ENCODE measurements at places on chromosomes 11 and 22.

DNA sequence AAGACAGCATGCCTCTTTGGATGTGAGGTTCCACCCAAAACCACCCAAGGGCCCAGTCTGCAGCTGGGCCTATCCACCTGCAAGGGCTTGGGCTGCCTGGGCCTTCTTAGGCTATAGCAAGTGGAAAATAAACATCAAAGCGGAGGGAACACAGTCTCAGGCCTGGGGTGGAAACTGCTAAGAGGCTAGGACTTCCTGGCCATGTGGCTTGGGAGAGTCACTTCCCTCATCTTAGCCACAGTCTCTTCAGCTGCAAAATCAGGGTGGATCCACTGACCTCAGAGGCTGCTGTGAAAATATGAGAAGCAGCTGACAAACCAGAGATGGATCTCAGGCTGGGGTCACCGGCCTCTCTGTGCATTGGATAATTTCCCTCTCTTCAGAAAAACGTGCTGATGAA is 30.6 kb upstream of the TFIP11 start:
- DNase-seq: no peak

- no peak for DNase-seq
Measured at GRCh38 chr11:64726211-64726641, 3.2 kb upstream of the NRXN2 start.

- no peak for DNase-seq
Measured at GRCh38 chr11:113351068-113351450, 36.5 kb upstream of the ANKK1 start.

GRCh38 chr22:41417622-41418390 is 28.8 kb downstream of the TOB2 start:
- DNase-seq: no peak

DNA sequence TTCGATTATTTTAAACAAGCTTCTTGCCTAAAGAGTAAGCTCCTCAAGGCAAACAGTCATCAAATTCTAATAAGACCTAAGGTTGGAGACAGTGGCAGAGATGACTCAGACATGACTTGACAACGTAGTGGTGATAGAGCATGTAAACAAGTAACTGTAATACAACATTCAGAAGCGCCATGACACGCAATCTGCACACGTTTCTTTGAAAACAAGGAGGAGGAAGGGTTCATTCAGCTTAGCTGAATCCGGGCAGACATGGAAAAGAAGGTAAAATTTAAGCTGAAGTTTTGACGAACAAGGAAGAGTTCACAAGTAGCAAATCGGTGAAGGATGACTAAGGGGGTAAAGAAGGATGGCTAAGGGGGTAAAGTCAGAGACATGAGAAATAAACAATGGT is 152.4 kb upstream of the ZC3H12C start:
- no peak for DNase-seq

- no peak for DNase-seq
Measured at GRCh38 chr11:91081440-91082043, 858.7 kb upstream of the CHORDC1 start.

- no peak for DNase-seq
Measured at GRCh38 chr22:24871611-24872205, 65.7 kb downstream of the SGSM1 start.

- DNase-seq: no peak
Measured at GRCh38 chr11:62614275-62614674, 1.2 kb downstream of the ROM1 start.

GRCh38 chr11:60378354-60378753 is at the start of gene MS4A7:
MS4A7 (plus strand) TSS chr11:60378532; CDS start chr11:60383142, 4,610 bp downstream.
- DNase-seq: no peak

- no peak for DNase-seq
Measured at GRCh38 chr11:35065566-35065965, 73.4 kb upstream of the CD44 start.

DNA sequence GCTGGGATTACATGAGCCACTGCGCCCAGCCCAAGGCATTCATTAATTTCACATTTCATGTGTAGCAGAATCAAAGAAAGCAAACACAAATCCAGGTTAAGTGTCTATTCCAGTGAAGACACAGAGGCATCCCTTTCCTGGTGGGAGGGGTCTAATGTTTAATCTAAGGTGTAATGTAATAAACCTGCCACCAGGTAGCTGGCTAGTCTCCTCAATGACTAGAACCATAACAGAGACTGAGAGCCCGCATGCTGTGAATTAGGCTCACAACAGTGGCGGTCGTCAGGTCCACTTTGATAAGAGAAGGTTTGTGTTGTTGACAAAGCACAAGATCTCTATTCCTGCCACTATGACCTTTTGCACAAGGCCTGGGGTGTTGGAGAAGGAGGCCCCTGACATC is 64.2 kb upstream of the ADA2 start:
- no peak for DNase-seq

DNA sequence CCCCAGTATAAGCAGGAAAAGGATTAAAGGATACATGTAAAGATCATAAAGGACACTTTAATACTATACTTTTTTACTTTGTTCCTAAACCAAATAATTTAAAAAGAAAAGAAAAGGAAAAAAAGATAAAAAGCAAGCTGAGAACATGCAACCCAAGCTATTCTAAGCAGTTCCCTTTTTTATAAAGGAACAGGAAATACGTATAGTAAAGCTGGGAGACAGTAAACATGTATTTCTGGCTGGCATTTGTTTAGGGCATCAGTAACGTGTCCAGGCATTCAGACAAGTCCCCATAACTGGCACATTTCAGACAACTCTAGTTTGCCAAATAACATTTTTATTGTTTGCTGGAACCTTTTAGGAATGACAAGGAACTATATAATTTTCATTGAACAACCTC is 24.9 kb downstream of the BCO2 start:
- no peak for DNase-seq

DNA sequence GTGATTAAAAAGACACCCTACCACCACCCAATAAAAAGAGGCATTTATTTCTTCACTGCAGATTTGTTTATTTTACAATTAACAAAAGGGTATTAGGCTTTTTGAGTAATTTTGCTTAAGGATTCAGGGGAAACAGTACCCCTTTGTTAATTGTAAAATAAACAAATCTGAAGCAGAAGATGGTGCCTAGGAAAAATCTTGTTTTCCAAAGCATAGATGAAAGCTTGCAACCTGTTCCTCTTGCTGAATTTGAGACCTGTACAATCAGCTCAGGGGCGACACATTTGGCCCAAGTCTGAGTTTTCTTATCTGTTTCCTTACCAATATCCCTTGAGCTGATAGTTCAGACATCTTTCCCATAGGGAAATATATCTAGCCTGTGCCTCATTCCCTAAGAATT is 171.9 kb downstream of the GRIA4 start:
- DNase-seq: no peak

GRCh38 chr22:39661842-39662685 is 91.5 kb downstream of the CACNA1I start:
- no peak for DNase-seq

- no peak for DNase-seq
Measured at GRCh38 chr11:2867722-2868505, 17.7 kb downstream of the CDKN1C start.

DNA sequence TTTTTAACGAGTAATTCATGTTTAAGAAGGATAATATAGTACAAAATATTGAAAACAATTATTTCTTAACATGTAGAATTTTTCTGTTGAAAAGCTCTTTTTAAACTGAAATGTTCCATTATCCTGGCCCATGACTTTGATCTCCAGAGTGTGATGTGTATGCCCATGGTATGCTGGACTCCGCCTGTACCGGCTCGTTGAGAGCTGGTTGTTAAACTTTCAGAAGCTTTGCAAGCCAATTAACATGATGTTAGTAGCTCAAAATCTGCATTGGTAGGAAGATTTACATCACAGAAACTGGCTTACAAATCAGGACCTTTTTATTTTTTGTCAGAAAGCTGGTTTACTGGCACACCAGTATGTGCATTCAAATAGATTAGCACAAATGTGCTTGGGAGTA is 15.0 kb downstream of the SIK2 start:
- DNase-seq: no peak

DNA sequence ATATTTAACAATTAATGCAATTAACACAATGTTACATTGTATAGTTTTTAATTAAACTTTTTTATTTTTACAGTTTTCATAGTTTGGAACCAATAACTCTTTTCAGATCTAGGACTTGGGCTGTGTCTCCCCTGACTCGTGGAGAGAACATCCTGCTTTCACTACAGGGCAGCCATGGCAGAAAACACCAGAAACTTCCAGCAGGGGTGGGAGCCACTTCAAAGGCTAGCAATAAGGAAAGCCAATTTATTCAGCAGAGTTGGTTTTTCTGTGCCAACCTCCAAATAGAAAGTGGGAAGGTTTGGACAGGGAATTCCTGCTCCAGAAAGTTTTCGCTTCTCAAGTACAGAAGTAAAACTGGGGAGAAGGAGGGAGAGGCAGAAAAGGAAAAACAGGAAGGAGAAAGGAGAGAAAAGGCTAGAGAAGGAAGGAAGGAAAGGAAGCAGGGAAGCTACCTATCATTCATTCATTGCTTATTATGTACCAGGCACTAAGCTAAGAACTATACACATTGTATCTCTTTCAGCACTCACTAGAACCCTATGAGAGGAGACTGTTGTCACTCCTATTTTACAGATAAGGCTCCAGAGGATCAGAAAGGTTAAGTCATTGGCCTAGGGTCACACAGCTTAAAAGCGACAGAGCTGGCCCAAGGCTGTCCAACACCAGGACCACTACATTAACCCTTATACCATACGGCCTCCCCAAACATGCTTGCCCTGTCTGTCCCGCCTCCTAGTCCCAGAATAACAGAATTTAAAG is 54.8 kb upstream of the CREB3L1 start:
- no peak for DNase-seq

DNA sequence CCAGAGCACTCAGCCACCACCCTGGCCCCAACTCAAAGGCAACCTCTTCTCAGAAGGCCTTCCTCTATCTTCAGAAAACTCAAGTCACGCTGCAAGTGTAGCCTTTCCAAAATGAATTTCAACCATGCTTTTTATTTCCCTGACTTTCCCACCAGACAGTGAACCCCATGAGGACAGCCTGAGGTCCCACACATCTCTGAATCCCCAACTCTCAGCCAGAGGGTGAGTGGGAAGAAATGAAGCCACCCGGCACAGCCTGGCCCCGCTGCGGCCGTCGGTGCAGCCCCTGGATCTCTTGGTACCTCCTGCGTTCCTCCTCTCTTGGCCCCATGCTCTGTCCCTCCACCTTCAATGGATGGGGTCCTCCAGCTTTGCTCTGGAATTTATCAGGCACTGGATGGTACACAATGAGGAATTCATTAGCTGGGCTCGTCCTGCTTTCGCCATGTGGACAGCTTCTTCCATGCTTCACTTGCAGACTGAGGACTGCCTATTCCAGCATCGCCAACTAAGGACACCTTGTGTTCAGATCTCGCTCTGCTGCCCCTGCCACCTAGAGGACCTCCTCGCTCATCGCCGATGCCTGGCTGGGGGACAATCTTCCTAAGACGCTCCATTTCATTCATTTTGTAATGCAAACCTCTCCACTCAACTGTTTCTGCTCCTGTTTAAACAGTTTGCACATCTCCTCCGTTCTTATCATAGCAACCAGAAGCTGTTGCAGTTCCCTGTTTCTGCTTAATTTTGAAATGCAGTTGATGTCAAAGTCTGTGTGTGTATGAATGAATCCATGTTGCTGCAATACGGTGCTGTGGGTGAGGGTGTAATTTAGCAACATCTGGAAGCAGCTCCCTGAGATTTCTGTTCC is 672.1 kb downstream of the TBC1D22A start:
- no peak for DNase-seq

DNA sequence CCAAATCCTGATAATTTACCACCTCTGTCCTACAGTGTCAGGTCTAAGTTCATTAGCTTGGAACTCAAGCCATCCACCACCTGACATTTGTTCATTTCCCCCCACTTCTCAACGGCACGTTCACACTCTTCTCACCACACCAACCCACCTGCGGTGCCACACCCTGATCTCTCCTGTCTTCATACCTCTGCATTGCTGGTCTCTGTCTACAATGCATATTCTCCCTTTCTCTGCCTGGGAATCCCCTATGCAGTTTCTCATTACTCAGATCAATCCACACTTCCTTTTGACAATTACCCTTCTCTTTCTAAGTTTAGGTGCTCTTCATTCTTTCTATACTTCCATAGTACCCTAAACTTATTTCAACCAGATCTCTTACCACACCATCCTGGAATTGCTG is 20.4 kb upstream of the EMSY start:
- no peak for DNase-seq

- no peak for DNase-seq
Measured at GRCh38 chr22:50581031-50581949, 1.4 kb downstream of the CHKB start.

GRCh38 chr11:35155677-35156076 is 16.7 kb downstream of the CD44 start:
- no peak for DNase-seq

All from NCI-H1436 treated with DMSO at 0.1 percent for 48 hours (cell line).